ENCODE measurements at places on chromosomes 2 and 18. TPM values are rescaled to one million over a fixed set of nuclear protein-coding genes. Genes with fewer than 3 reads are reported as not detected.

Gene OTOS
- not detected for total RNA-seq

Gene CYP26B1
- total RNA-seq, result 0.50 TPM

- no peak for DNase-seq
Measured at GRCh38 chr2:238906936-238907716, 59.2 kb downstream of the TWIST2 start.

- no peak for DNase-seq
Measured at GRCh38 chr2:121239969-121240368, 45.0 kb downstream of the TFCP2L1 start.

DNA sequence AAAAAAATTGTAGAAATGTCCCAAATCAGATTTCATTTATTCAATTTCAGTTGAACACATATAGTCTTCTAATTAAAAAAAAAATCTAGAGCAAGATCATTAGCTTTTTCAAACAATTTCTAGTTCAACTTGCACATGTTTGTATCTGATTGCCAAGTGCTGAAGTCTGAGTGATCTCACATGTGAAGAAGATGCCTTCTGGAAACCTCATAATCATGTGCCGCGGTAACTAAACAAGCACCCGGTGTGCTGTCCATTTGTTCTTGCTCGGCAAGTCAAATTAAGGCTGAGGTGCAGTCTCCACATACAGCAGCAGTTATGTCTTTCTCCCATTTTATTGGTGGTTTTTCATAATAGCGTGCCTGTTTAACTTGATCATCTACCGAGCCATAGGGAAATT lies 18.7 kb downstream of the CABLES1 start:
- DNase-seq, result no peak

- DNase-seq, result peak; percentile 19
Measured at GRCh38 chr2:240326246-240326645, 109.2 kb upstream of the GPC1 start.

DNA sequence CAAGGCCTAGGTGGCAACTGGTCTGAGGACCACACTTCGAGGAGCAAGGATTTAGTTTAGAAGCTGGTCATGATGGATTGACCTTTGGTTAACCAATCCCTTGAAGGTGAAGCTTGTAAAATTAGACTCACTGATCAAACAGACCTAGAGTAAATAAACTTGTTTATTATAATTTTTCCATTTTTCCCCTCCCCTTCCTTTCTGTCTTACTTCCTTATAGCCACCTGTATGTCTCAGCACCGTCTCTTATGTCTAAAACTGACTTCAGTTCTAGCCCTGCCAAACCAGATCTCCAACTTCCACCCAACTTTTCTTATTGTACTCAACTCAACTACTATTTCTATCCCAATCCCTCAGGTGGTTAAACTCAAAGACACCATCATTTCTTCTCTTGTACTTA lies 92.8 kb upstream of the THOC1 start:
- no peak for DNase-seq

- peak; percentile 19 for DNase-seq
Measured at GRCh38 chr18:11310476-11311086, 161.2 kb upstream of the PIEZO2 start.

All from mammary epithelial cell (primary cell).